ENCODE measurements at places on chromosomes 12 and 14.

GRCh38 chr12:76927170-76927784 lies 48.5 kb upstream of the CSRP2 start:
- no peak for DNase-seq

DNA sequence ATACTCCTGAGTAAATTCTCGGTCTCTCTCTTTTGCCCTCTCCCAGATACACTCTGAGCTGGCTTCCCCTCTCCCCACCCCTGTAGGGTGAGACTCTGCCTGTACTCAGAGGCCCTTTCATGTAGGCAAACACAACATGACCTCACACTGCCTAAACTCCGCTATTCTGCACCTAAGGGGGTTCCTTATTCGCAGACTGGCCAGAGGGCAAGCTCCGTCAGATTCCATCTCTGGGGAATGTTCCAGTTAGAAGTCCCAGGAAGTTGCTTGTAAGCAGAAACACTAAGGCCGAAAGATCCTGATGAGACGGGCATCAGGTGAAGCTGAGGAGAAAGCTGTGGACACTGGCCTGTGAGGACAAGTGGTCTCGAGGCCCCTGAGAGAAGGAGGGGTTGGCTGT lies 165.9 kb downstream of the KTN1 start:
- DNase-seq, result no peak

DNA sequence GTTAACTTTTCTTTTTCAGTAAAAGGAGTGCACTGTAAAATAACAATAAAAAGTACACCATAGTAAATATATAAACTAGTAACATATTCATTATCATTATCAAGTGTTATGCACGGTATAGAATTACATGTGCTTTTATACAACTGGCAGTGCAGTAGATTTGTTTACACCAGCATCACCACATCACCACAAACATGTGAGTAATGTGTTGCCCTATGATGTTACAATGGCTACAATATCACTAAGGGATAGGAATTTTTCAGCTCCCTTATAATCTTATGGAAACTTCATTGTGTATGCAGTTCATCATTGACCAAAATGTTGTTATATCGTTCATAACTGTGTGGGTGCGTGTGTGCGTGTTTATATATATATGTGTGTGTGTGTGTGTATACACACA lies 23.5 kb upstream of the NEDD1 start:
- no peak for DNase-seq

- DNase-seq, result no peak
These were observed 931.4 kb downstream of the DIO2 start for GRCh38 chr14:79279645-79280597.

DNA sequence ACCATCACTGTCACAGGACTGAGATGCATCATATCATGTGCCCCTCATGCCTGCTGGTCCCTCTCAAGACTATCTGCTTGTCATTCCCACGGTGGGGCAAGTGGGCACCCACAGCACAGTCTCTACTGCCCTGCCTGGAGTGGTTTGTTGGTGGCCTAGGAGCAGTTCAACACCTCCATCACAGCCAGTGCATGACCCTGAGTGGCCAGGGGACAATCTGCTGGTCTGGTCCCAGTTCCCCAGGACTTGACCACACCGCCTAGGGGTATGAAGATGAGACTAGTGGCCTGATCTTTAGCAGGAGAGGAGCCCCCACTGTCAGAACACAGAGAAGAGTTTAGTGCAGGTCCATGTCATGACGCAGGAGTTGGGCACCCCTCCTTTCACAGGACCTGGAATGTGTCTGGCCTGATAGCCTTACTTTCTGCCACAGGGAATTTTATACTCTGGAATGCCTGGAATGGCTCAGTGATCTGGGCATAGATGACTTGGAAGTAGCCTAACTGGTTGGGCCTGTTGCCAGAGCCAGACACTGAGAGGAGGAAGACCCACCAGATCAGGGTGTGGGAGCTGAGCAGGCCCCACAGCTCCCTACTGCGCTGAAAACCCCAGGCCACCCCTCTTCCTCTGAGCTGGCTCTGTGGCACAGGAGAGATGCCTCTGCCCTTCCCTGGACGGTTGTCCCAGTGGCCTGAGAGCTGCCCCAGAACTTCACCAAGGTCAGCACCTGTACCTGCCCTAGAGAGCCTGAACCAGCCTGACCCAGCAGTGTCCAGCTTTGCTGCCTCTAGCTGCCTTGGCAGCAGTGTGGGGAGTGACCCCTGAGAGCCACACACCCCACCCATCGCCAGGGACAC lies 83.3 kb downstream of the PUS7L start:
- no peak for DNase-seq

GRCh38 chr14:74978416-74978947 lies 23.1 kb upstream of the PGF start:
- DNase-seq, result no peak

DNA sequence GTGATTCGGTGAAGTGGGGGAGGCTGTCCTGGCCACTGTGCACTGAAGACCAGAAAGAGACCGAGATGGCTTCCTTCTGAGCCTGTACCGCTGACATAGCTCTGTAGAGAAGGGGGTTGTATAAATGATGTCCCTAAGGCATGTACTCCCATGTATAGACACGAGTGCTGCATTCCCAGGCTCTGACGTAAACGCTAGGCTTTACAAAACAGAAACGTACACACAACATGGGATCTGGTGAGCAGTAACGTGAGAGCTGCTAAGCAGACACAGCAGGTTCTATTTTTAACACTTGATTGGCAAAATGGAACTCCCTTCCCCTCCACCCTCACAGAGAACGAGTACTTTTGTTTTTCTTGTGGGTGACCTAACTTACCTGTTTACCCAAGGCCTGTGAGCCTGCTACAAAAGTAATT lies 35.9 kb downstream of the ACADS start:
- DNase-seq, result peak; percentile 11

- DNase-seq, result no peak
These were observed 219.6 kb upstream of the C14orf180 start for GRCh38 chr14:104359969-104360442.

DNA sequence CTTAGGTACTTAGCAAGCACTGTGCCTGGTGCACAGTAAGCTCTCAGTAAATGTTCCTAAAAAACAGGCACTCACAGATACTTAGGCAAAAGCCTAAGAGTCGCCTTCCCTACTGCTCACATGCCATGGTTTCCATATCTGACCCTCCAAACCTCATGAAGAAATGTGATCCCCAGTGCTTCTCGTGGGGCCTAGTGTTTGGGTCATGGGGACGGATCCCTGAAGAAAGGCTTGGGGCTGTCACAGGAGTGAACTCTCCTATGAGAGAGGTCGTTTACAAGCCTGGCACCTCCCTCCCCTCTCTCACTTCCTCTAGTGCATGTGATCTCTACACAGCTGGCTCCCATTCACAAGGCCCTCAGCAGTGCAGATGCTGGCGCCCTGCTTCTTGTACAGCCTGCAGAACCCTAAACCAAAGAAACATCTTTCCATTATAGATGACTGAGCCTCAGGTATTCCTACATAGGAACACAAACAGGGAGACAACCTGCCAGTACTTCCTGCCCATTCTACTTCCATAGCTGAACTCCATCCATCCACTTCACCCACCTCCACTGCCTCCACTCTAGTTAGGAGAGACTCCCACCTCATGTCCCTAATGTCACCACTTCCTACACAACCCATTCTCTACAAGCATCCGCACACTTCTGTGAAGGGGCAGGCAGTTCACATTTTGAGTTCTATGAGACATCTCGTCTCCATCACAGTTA lies 2.9 kb downstream of the SLC15A4 start:
- DNase-seq, result no peak

DNA sequence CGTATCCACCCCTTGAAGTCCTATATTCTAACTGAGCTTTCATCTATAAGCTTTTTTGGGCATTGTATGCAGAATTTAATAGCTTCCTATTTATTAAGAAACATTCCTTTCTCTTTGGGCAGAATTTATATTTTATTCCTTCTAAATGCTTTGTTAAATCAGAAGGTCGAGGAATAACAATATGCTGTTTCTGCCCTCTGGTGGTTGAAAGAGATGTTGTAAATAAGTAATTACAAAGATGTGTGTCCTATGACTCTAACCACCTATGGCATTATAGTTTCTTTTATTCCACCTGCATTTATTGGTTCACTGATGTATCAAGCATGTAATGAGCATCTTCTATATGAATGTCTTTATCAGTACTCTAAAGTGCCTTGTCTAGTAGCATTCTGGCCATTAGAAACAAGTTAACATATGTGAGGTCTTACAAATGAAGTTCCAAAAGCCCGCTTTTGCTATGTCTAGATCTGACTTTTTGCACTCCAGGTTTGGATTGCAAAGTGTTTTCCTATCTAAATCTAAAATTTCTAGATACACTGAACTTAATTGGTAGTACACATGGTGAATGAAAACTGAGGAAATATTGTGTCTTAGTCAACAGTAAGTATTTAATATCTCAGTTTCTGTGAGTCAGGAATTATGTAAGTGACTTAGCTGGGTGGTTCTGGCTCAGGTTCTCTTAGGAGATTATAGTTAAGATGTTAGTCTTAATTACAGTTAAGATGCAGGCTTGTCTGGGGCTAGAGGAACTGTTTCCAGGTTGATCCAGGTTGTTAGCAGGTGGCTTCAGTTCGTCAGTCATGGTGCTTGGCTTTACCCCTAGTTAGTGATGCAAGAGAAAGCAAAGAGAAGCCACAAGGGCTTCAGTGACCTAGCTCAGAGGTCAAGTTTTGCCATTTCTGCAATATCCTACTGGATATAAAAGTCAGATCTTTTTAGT lies 57.5 kb downstream of the PLEKHA5 start:
- no peak for DNase-seq

GRCh38 chr12:129675947-129676346 lies 227.9 kb downstream of the TMEM132D start:
- DNase-seq, result no peak

DNA sequence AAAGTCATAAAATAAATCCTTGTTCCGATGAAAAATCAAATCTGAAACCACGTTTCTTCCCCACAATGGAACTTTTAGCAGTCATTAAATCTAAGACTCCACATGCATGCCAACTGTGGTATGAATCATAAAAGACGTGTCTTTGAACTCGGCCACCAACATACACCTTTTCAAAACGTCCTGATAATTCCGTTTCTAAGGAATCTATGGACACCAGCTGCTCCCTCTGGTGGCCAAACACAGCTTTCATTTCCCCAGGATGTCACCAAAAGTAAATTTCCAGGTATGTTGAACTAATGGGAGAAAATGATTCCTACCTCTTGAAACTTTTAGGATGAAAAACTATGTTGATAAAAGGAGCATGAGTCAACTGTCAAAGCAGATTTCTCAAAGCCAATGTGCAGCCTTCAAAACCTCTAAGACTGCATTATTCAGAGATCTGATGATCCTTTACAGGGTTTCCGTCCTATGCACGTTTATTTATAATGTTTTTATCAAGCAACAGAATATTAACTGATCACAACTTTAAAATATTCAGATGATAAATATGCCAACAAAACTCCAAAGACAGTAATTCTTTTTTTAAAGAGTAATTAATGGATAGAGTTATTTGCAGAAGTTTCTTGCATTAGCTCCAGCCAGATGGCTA lies 96.2 kb downstream of the CIT start:
- DNase-seq, result no peak

DNA sequence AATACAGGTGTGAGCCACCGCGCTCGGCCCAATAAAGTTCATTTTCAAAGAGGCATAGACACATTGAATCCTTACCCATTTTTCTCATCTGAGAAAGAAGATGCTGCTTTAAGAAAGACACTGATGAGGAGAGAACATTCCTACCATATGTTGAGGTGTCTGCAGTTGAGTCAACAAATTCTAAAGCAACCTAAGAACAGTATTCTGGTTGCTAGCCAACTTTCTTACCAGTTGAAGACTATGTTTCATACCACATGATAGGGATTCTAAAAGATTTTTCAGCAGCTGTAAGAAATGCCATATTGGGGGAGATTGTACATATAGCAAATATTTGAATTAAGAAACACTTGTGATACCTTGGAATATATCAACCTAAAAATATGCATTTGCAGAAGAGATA lies 160.1 kb downstream of the SRGAP1 start:
- no peak for DNase-seq

GRCh38 chr12:16599081-16599480 lies 6.9 kb downstream of the LMO3 start:
- no peak for DNase-seq

DNA sequence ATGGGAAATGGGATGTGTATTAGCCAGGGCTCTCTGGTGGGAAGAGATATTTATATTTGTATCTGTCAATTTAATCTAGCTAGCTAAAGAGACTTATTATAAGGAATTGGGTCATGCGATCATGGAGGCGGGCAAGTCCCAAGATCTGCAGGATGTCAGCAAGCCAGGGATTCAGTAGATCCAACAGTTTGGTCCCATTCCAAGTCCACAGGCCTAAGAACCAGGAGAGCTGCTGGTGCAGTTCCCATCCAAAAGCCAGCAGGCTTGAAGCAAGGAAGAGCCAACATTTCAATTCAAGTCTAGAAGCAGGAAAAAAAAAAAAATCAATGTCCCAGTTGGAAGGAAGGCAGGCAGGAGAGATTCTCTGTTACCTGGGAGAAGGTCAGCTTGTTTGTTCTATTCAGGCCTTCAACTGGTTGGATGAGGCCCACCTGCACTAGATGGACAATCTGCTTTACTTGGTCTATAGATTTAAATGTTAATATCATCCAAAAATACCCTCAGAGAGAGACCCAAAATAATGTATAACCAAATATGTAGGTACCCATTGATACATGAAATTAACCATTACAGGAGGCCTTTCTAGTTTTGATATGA lies 60.7 kb upstream of the BCAT1 start:
- DNase-seq, result no peak

DNA sequence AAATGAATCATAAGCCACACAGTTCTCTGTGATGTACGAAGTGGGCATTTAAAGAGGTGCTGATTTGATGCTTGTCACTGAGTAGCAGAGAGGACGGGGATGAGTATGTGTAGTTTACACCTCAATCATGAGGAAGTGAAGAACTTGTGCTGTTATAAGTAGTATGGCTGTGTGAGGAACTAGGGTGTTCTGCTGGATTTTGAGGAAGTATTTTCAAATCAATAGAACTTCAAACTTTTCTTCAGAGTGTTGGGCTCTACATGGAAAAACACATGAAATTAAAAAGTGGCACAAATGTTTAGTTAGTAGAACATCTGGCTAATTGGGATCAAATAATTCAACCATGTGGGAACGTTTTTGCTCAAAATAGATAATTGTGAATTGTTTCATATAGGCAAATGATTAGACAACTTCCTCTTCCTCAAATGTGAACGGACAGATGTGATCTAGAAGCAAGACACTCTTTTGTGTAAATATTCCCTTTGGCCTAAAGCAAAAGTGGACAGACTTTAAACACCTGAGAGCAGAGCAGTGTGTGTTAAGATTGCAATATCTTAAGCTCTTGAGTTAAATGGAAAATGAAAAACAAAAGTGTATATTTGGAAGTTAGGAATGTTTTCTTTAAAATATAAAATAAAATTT lies 168.5 kb downstream of the NAV3 start:
- DNase-seq, result no peak

DNA sequence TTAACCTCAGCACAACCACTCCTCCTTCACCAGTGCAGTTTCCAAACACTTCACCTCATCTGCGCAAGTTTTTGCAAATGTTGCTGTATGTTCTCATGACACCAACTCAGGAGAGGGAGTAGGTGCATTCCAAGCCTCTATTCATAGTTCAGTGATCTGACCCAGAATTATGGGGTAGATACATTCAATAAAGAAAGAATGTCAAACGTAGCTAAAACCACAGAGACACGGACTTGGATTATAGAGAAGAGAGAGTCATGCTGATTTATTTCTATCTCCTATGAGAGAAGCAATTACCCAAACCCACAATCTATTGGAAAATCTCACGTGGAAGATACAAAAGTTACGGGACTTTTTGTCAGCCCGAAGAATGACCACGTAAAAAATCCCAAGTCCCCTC lies 1006.0 kb upstream of the TMEM132C start:
- no peak for DNase-seq

- DNase-seq, result no peak
These were observed 100.2 kb upstream of the ALX1 start for GRCh38 chr12:85179680-85180270.

- no peak for DNase-seq
These were observed 2.9 kb downstream of the TCHP start for GRCh38 chr12:109902891-109903418.
